ENCODE measurements at places on chromosomes 1 and 21. TPM values are rescaled to one million over a fixed set of nuclear protein-coding genes. Genes with fewer than 3 reads are reported as not detected.

DNA sequence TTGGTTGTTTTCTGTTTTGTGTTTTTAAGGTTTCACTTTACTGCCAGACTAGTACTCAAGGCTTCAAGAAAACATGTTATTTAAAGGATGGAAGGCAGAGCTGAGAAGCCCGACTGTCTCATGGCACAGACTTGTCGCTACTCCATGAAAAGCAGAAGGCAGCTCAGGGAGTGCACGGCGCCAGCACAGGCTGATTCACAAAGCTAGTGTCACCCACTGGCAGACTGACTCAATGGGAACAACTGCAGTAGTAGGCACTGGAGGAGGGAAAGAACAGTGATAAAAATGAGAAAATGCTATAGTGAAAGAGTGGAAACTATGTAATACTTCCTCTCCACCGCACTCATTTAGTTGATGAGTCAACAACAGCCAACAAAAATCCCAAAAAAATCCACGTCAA is 14.7 kb downstream of the HSF2BP start:
- H3K27ac ChIP-seq: no peak overlapping the region
- peaks cover 16% of the 10 kb centered on the region for H3K27me3 ChIP-seq
- peaks cover 19% of the 10 kb centered on the region for H3K4me1 ChIP-seq
- DNase-seq: no peak

DNA sequence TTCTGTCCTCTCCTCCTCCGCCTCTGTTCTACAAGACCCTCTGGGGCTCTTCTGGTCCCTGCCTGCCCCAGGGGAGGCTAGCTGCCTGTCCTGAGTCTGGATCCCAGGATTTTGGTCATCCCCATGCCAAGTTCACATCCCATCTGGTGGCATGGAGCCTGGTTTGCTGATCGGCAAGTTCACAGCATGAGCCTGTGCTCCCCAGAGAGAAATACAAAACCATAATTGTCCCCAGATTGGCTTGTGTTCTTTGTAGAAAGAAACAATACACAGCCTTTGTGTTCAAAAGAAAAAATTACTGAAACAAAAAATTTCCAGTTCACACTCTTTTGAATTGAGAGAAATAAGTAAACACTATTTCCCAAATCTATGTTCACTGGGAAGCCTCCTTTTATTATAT is 149.4 kb upstream of the ZC3H12A start:
- no peak overlapping the region for H3K4me3 ChIP-seq
- no peak for DNase-seq
- no peaks in the 10 kb centered on the region for H3K36me3 ChIP-seq

DNA sequence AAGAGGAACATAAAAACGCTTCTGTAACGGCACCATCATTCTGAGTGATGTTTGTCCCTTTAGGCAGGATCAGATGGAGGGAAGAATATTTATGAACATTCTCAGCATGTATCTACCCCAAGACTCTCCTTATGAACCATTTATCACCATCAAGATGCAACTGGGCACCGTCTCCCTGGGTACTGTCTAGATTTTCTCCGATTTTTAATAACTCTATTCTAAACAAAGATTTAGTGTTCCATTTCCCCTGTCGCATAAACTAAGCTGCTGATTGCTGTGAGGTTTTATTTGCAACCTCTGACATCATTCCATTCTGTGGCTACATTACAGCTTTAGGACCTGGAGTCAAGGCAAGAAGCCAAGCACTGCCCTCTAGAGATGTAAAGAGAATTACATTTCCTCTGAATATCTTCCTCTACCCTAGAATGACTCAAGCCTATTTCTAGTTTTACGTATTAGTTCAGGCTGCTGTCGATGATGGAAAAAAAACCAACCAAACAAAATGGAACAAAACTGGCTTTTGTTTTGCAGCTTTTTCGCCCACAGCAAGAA is 130.1 kb upstream of the MAP1LC3C start:
- no peaks in the 10 kb centered on the region for H3K36me3 ChIP-seq
- no peaks in the 10 kb centered on the region for H3K27me3 ChIP-seq
- H3K4me3 ChIP-seq: no peak overlapping the region
- DNase-seq: no peak
- H3K4me1 ChIP-seq: no peaks in the 10 kb centered on the region

DNA sequence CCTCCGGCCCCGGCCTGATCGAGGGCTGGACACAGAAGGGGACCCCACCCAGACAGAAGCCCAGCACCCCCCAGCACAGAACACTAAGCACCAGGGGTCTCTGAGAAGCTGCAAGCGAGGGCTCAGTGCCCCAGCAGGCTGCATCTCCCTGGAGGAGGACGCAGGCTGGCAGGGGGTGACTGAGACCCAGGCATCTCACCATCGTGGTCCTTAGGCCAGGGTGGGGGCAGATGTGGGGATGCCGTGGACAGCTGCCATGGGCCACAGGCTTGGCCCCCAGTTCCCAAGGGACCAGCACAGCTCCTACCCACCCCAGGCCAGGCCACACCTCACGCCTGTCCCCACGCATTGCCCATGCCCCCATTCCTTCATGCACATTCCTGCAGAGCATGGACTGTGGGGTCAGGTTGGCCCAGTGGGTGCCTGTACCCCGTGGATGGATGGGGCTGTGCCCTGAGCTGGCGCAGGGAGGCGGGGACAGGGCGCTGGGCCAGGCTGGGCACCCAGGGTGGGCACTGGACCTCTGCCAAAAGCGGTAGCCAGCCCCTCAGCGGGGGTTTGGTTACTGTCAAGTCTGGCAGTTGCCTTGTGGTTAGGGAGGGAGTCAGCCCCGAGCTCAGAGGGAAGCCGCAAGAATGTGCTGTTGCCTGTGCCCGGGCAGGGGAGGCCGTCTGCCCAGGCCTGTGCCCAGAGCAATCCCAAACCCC is 61.5 kb downstream of the ARHGEF16 start:
- H3K27me3 ChIP-seq: no peaks in the 10 kb centered on the region
- H3K4me1 ChIP-seq: no peaks in the 10 kb centered on the region
- H3K27ac ChIP-seq: no peak overlapping the region

DNA sequence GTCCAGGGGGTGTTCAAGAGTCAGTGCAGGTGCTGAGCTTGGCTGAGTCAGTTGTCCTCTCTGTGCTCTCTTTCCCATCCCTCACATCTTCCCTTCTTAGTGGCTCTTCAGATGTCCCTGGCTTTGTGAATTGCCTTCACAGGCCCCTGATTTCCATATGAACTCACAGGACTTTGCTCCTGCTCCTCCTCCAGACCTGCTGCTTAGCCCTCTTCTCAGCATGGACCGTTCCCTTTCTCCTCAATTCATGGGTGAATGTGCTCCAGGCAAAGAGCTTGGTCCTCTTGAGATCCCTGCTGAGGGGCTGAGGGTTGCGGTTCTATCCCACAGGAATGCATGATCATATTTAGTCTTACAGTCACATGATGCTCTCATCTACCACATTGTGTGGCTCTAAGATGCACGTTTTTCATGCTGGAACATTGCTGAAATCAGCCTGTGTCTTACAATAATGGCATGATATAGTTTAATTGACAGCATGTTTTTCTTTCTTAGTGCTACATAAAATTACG is 30.5 kb downstream of the CACNA1E start:
- H3K27me3 ChIP-seq: peaks cover 10% of the 10 kb centered on the region
- no peak for DNase-seq
- no peak overlapping the region for H3K4me3 ChIP-seq
- H3K27ac ChIP-seq: no peak overlapping the region
- no peaks in the 10 kb centered on the region for H3K36me3 ChIP-seq

DNA sequence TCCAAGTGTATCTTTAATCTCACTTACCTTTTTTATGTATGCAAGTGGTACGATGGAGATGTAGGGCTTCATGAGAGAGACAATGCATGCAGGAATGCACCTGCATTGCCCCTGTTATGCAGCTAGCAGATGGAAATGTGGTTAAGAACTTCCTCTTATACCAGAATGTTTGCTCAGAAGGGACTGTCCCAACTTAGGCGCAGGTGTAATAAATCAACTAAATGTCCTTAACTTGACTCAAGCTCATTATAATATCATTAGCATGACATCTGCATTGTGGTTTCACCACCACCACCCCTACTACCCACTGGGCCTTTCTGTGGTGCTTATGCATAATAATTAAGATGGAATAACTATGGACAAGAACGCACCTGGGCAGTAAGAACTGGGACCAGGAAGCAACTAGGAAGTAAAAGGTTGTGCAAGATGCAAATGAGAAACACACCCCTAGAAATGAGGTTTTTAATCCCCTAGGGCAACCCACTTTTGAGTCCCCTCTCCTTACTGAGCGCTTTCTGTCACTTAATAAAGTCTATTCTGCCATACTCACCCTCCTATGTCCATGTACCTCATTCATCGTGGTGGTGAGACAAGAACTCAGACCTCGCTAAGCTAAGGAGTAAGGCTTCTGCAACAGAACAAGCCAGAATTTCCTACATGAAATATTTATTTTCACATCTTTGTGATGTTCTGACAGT is 1103.3 kb upstream of the B3GALT2 start:
- H3K27ac ChIP-seq: no peak overlapping the region
- peaks cover 18% of the 10 kb centered on the region for H3K4me1 ChIP-seq
- H3K27me3 ChIP-seq: no peaks in the 10 kb centered on the region
- no peak overlapping the region for H3K4me3 ChIP-seq

GRCh38 chr1:243408479-243408878 is 152.6 kb downstream of the SDCCAG8 start:
- no peak overlapping the region for H3K27ac ChIP-seq
- no peaks in the 10 kb centered on the region for H3K27me3 ChIP-seq
- H3K4me1 ChIP-seq: peaks cover 16% of the 10 kb centered on the region
- no peak overlapping the region for H3K4me3 ChIP-seq
- no peaks in the 10 kb centered on the region for H3K36me3 ChIP-seq

DNA sequence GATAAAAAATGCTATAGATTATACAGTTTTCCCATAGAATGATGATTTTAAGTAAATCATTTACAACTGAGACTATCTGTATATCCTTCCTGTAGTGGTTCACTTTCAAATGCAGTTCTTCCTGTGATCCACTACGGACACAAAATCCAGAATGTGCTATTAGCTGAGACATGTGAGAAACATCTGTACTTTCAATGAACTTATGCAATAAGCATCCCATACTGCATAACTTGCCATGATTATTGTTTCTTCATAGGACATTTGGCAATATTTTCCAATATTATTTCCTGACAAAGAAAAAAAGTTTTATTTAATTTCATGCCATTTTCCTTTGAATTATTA is 83.5 kb upstream of the PRDX6 start:
- H3K27ac ChIP-seq: no peak overlapping the region
- H3K36me3 ChIP-seq: no peaks in the 10 kb centered on the region
- no peaks in the 10 kb centered on the region for H3K27me3 ChIP-seq
- no peak overlapping the region for H3K4me3 ChIP-seq

- DNase-seq: peak; percentile 46
- peaks cover 13% of the 10 kb centered on the region for H3K4me1 ChIP-seq
- no peak overlapping the region for H3K4me3 ChIP-seq
- no peak overlapping the region for H3K27ac ChIP-seq
- peaks cover 5% of the 10 kb centered on the region for H3K27me3 ChIP-seq
These were observed 5.1 kb upstream of the LAMTOR5 start for GRCh38 chr1:110412576-110412975.

- peaks cover 37% of the 10 kb centered on the region for H3K36me3 ChIP-seq
- H3K27me3 ChIP-seq: peaks cover 1% of the 10 kb centered on the region
- H3K4me1 ChIP-seq: peaks cover 62% of the 10 kb centered on the region
- no peak for DNase-seq
- no peak overlapping the region for H3K27ac ChIP-seq
These were observed 3.7 kb downstream of the RNF19B start for GRCh38 chr1:32960819-32961355.

C1orf115 gene
- total RNA-seq: not detected

GRCh38 chr1:8889103-8889846 is 10.8 kb upstream of the ENO1 start:
- H3K4me3 ChIP-seq: no peak overlapping the region
- H3K4me1 ChIP-seq: peaks cover 10% of the 10 kb centered on the region
- no peaks in the 10 kb centered on the region for H3K27me3 ChIP-seq
- DNase-seq: no peak
- H3K27ac ChIP-seq: no peak overlapping the region
- no peaks in the 10 kb centered on the region for H3K36me3 ChIP-seq

PLXNA2 gene
- total RNA-seq: 0.02 TPM

LRRIQ3 gene
- 0.31 TPM for total RNA-seq

DNA sequence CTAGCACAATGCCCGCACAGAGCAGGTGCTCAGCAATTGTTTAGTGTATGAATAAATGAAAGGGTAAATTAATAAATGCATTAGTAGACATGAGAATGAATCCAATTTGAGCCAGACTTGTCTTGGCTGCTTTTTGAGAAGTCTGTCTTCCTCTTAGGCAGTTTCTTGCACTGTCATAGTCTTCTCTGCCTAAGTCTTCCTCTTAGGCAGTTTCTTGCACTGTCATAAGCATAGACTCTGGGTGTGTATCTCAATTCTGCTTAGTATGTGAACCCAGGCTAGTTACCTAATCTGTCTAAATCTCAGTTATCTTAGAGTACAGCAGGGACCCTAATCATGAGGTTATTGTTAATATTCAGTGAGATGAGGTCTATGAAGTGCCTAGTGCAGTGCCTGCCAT is 27.2 kb downstream of the NHLH2 start:
- DNase-seq: no peak
- no peak overlapping the region for H3K27ac ChIP-seq
- H3K4me1 ChIP-seq: no peaks in the 10 kb centered on the region
- peaks cover 13% of the 10 kb centered on the region for H3K27me3 ChIP-seq

DNA sequence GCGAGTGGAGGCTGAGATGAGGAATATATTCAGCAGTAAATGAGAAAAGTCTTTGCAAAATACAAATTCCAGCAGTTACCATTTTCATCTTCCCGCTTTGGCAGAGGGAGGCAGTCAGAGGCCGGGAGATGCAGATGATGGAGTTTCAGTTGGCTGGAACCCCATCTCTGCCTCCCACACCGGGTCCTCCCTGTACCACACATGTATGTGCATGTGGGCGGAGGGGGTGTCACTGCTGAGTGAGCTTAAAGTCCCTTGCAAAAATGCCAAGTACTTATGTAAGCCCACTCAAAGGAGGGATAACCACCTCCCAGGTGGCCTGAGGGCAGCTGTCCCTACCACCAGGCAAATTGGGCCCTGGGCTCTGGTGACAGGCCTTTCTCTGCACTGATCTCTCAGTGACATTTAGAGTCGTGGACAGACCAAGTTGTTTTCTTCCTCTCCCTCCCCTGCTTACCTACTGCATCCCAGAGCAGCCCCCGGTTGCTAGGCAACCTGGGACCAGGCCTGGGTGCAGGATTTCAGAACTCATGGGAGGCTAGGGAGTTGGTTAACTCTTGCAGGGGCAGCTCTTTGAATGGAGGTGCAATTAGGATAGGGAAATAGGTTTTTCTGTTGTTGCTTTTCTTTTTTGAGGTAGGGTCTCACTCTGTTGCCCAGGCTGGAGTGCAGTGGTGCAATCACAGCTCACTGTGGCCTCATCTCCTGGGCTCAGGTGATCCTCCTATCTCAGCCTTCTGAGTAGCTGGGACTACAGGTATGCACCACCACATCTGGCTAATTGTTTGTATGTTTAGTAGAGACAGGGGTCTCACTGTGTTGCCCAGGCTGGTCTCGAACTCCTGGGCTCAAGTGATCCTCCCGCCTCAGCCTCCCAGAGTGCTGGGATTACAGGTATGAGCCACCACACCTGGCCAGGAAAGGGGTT is 17.1 kb upstream of the UBXN10 start:
- no peaks in the 10 kb centered on the region for H3K36me3 ChIP-seq
- H3K4me1 ChIP-seq: peaks cover 22% of the 10 kb centered on the region
- peaks cover 4% of the 10 kb centered on the region for H3K27me3 ChIP-seq

DNA sequence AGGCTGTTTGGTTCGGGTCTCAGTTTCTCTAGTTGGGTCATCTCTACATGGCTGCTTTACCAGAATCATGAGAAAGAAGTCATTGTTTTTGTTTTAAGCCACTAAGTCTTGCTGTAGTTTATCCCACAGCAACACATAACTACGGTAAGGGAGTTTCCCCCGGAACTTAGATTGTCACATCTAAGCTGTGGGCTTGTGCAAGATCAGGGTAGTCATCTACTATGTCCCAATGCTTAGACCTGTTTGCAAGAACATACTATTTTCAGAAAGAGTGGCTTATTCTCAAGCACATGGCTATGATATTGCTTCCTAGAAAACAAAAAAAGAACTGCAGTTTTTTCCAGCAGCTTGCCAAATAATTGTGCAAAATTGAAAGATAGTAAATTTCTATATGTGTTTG is 18.0 kb upstream of the OLIG2 start:
- no peak overlapping the region for H3K27ac ChIP-seq
- H3K27me3 ChIP-seq: peaks cover 12% of the 10 kb centered on the region
- H3K36me3 ChIP-seq: no peaks in the 10 kb centered on the region
- no peaks in the 10 kb centered on the region for H3K4me1 ChIP-seq

All from activated T-helper 1 cell treated with anti-CD3 and anti-CD28 coated beads, Interleukin-12 subunit alpha, Interleukin-12 subunit beta, Interleukin-2, Interleukin-4 antibody, amounts not matched to agents 30 ng/mL and 10 ng/mL and 1 ng/mL, durations not matched to agents 14 hours and 24 hours and 36 hours (primary cell).